ENCODE measurements at places on chromosomes 11 and 22. TPM values are rescaled to one million over a fixed set of nuclear protein-coding genes. Genes with fewer than 3 reads are reported as not detected.

CYTH4 gene
- total RNA-seq, result 23.1 TPM

DNA sequence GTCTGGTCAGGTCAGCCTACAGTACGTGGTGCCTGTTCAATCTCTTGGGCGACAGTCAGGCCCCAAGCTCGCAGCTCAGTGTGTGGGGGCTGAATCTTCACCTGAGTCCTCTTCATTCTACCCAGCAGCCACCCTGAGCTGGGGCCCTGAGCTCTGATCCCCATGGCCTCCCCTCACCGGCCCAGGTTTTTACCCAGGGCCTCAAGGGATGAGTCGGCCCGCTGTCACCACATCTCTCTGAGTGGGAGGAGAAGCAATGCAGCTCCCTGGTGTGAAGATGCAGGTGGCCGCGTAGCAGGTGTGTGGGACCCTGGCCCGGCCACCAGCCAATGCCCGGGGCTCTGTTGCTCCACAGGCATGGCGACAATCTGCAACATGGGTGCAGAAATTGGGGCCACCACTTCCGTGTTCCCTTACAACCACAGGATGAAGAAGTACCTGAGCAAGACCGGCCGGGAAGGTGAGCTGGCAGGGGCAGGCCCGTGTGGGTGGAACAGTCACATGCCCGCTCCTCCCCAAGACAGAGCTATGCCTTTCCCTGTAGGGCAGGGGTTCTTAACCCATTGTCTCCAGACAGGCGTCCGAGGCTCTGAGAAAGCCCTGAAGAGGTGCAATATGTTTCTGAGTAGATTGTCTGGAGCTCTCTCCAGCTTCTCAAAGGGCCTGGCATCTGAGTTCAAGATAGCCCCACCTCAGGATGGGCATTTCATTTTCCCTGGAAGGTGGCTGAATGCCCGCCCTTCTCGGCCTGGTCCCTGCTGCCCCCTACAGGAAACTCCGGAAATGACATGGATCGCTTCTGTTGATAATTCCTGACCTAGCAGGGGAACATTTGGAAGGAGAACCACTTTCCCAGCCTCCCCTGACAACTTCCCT lies 26.9 kb downstream of the POLR3H start:
- peak; percentile 93 for DNase-seq

- no peak for DNase-seq
Measured at GRCh38 chr11:108112057-108112456, 9.3 kb upstream of the ACAT1 start.

GRCh38 chr22:31474743-31475142 lies 14.9 kb downstream of the EIF4ENIF1 start:
- no peak for DNase-seq

FKBP2 gene
- 38.2 TPM for total RNA-seq

FDX1 gene
- total RNA-seq, result 14.4 TPM

- no peak for DNase-seq
Measured at GRCh38 chr11:47062736-47063135, 113.9 kb downstream of the ARFGAP2 start.

GRCh38 chr11:30917859-30918478 lies 331.8 kb upstream of the MPPED2 start:
- DNase-seq, result no peak

C11orf68 gene
- total RNA-seq, result 22.0 TPM

AHNAK gene
- 1,417 TPM for total RNA-seq

- DNase-seq, result no peak
Measured at GRCh38 chr11:108632041-108632704, 32.7 kb upstream of the DDX10 start.

MMP27 gene
- total RNA-seq, result not detected

DNA sequence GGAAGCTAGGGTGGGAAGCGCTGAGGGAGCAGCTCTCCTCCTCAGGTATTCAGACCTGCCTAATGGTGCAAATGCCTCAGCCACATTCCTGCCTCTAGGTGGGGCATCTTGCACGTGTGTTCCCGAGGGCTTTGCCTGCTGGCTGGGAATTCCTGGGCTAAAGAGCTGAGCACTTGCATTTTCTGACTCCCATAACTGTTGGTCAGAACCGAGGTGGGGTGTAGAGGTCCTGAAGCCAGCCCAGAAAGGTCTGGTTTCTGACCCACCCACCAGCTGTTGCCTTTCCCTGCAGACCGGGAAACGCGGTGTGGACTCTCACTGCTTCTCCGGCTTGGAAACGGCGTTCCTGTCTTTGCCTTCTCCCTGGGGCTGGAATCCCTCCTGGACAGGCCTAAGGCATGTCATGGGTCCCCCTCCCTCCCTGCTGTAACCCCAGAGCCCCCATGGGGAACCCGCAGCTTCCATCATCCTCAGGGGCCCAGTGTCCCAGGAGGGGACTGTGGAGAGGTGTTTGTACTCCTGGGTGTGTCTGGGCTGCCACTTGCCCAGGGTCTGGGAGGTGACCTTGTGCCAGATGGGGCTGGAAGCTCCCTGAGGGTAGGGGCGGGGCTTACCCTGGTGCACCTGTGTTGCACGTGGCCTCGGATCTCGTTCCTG lies 24.0 kb upstream of the SMIM38 start:
- peak; percentile 50 for DNase-seq

GRCh38 chr22:32018056-32018455 lies 25.0 kb upstream of the SLC5A1 start:
- no peak for DNase-seq

GRCh38 chr11:68523743-68524142 lies 63.2 kb downstream of the PPP6R3 start:
- DNase-seq, result no peak

Data from tibial nerve (tissue), 4 donors.